Activated naive CD8-positive, alpha-beta T cell treated with anti-CD3 and anti-CD28 coated beads, Interleukin-2, amount 10 ng/mL, durations not matched to agents 7 days and 5 days (primary cell): ENCODE measurements at places on chromosomes 2 and 18.

DNA sequence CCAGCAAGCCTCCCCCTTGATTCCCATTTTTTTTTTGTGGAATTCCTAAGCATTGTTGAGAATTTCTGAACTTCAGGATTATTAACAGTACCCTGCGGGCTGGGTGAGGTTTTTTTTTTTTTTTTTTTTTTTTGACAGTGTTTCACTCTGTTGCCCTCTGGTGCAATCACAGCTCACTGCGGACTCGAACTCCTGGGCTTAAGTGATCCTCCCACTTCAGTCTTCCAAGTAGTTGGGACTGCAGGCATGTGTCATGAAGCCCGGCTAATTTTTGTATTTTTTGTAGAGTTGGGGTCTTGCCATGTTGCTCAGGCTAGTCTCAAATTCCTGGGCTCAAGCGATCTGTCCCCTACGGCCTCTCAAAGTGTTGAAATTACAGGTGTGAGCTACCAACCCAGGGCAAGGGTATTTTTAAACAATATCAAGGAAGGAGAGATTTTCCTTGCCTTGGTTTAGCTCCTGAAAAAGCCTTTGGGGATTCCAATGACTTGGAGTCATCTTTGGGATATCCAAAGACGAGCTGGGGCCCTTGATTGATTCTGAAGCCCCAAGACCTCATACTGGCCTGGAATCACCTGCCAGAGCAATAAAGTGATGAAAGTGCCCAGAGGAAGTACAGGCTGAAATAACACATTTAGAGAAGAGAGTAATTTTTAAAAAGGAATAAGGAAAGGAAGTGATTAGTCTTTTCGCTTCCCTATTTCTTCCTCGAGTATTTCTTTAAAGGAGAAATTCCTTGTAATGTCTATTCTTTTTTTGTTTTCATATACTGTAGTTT is 240.2 kb downstream of the TGIF1 start:
- H3K27ac ChIP-seq = no peak overlapping the region
- DNase-seq = no peak
- no peaks in the 10 kb centered on the region for H3K4me1 ChIP-seq
- H3K4me3 ChIP-seq = no peak overlapping the region
- H3K36me3 ChIP-seq = no peaks in the 10 kb centered on the region

- H3K36me3 ChIP-seq = no peaks in the 10 kb centered on the region
- H3K4me1 ChIP-seq = no peaks in the 10 kb centered on the region
- H3K27ac ChIP-seq = no peak overlapping the region
- H3K4me3 ChIP-seq = no peak overlapping the region
- DNase-seq = no peak
- H3K27me3 ChIP-seq = no peaks in the 10 kb centered on the region
Measured at GRCh38 chr18:27983780-27984179, 193.2 kb downstream of the CDH2 start.

DNA sequence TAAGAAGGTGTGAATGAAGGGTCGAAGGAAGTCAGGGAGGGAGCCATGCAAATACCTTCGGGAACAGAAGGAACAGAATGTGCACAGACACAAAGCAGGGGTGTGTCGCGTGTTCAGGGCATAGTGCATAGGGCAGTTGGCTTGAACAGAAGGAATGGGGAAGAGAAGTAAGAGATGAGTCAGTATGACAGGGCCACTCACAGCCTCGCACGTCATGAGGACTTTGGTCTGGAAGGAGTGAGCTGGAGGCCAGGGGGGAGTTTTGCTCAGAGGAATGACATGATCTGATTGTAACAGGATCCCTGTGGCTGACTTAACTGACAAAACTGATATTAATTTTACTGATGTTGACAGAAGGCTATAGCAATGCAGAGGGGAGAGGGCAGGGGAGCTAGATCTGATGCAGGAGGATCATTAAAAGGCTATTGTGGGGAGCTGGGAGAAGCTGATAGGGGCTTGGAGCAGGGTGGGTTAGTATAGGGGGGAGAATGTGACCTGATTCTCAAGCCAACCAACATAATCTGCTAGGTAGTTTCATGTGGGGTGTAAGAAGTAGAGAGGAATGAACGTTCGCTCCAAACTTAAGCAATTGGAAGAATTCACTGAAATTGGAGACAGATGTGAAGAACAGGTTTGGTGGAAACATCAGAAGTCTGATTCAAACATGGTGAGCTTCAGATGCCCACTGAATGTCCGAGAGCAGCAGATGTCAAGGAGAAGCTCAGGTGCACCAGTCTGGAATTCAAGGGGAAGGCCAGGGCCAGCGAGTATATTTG is 60.4 kb upstream of the COPS8 start:
- no peak overlapping the region for H3K27ac ChIP-seq
- H3K36me3 ChIP-seq = no peaks in the 10 kb centered on the region
- H3K4me1 ChIP-seq = no peaks in the 10 kb centered on the region
- peaks cover 5% of the 10 kb centered on the region for H3K27me3 ChIP-seq
- no peak overlapping the region for H3K4me3 ChIP-seq

DNA sequence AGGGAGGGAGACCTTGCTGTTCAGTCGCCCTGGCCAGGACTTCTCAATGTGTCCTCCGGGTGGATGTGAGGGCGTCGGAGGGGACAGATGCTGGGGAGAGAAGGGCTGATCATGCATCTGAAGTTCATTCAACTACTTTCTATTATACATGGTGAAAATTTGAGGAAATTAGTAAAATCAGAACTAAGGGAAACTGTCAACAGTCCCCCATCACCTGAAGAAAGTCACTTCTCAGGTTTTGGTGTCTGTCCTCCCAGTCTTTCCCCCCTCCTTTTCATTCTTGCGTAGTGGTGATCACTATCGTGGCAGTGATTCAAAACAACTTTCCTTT is 17.4 kb upstream of the ACKR3 start:
- no peak overlapping the region for H3K4me3 ChIP-seq
- H3K27ac ChIP-seq = peak overlapping the region; percentile 2
- H3K4me1 ChIP-seq = peaks cover 67% of the 10 kb centered on the region

DNA sequence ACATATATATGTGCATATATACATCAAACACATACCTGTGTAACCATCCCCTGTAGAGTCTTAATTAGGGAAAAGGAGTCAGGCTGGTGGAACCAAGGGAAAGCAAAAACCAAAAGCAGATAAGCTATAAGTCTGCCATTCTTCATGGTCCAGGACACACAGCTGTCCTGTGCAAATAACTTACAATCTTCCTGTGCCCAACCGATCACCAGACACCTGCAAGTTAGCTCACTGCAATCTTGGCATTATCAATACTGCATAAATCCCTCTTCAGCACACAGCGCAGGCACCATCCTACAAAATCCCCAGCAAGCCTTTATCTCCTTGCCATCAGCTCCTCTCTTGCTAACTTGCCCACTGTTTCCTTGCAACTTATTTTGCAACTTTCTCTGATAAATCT is 60.8 kb upstream of the DYNAP start:
- H3K4me1 ChIP-seq = no peaks in the 10 kb centered on the region
- no peak overlapping the region for H3K4me3 ChIP-seq
- no peaks in the 10 kb centered on the region for H3K36me3 ChIP-seq

DNA sequence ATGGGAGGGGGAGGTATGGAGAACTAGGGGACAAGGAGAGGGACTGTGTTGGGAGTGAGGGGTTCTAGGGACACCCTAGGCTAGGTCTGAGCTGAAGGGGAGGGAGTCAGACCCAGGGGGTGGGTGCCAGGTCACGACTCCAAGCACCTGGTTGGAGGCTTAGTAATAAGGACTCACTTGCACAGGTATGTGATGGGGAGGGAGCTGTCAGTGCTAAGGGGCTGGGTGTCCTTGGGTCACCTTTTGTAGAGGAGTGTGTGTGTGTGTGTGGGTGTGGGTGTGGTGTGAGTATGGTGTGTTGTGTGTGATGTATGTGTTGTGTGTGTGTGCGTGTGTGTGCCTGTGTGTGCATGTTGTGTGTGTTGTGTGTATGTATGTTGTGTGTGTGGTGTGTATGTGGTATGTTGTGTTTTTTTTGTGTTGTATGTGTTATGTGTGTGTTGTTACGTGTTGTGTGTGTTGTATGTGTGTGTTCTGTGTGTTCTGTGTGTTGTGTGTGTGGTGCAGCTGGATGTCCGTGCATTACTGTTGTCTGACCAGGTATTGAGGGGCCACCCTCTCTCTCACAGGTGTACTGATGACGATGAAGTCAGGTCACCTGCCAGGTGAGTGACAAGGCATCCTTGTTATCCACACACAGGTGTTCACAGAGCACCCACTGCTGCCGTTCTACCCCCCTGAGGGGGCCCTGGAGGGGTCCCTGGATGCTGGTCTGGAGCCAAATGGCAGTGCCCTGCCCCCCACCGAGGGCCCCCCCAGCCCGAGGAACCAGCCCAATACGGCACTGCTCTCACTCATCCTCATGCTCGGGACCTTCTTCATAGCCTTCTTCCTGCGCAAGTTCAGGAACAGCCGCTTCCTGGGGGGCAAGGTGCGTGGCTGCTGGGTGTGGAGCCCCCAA is 9.8 kb downstream of the SLC4A3 start:
- peak; percentile 20 for DNase-seq
- H3K27me3 ChIP-seq = peaks cover 4% of the 10 kb centered on the region
- H3K36me3 ChIP-seq = no peaks in the 10 kb centered on the region
- no peak overlapping the region for H3K27ac ChIP-seq
- peaks cover 8% of the 10 kb centered on the region for H3K4me1 ChIP-seq

DNA sequence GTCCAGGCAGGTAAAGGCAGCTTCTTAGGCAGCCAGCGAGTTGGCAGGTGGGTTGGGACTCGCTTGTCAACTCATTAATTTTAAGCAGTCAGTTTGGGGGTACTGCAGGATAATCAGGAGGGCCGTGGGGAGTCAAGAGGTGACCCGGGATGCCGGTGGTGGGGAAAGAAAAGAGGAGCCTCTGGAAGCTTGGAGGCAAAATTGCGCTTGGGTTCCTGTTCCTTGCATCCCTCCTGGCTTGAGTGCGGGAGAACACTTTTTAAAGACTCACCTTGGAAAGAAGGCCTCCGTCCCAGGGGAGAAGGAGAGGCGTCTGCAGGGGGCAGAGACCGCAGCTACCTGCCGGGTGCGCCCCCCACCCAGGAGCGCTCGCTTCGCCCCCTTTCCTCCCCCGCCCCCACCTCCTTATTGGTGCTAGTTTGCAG is at the start of gene KCNJ3:
KCNJ3 (plus strand) TSS at position 400 of the 425 bp plus-strand sequence. CDS start 81 bp downstream, outside the sequence.
- peaks cover 46% of the 10 kb centered on the region for H3K27me3 ChIP-seq
- peak within 1 kb of the TSS; percentile 30 for H3K27ac ChIP-seq
- peaks cover 5% of the 10 kb centered on the region for H3K4me1 ChIP-seq
- H3K36me3 ChIP-seq = peaks cover 3% of the 10 kb centered on the region

DNA sequence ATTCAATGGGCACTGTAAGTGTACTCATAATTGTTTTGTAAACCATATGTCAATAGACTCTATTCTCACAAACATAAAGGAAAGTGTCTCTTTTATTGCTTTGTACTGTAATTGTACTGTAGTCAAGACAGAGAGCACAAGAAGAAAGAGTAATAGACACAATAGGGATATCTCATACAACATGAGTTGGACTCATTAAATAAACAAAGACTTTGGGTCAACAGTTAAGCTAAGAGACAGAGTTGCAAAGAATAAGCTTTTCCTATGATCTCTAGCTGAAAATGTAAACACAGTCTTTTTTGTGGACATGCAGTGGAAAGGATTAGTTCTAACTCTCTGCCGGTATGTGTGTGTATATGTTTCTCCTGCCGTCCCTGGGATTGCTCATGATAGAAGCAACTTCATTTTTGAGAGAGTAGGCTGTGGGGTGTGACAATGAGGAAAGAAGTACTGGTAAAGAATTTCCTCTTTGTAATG is 13.9 kb upstream of the KYNU start:
- H3K36me3 ChIP-seq = no peaks in the 10 kb centered on the region
- no peak overlapping the region for H3K4me3 ChIP-seq
- H3K4me1 ChIP-seq = peaks cover 1% of the 10 kb centered on the region
- no peak for DNase-seq
- no peak overlapping the region for H3K27ac ChIP-seq
- no peaks in the 10 kb centered on the region for H3K27me3 ChIP-seq

DNA sequence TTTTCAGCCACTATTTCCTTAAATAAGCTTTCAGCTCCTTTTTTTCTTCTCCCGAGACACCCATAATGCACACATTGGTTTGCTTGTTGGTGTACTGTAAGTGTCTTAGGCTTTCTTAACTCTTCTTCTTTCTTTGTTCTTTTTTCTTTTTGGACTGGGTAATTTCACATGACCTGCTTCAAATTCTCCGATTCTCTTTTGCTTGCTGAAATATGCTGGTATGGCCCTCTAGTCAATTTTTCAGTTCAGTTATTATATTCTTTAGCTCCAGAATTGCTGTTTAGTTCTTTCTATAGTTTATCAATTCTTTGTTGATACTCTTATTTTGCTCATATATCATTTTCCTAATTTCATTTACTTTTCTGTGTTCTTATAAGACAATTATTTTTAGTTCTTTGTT is 15.3 kb downstream of the FASTKD2 start:
- no peak overlapping the region for H3K4me3 ChIP-seq
- no peak overlapping the region for H3K27ac ChIP-seq
- peaks cover 67% of the 10 kb centered on the region for H3K36me3 ChIP-seq
- no peak for DNase-seq
- H3K4me1 ChIP-seq = peaks cover 8% of the 10 kb centered on the region
- no peaks in the 10 kb centered on the region for H3K27me3 ChIP-seq

DNA sequence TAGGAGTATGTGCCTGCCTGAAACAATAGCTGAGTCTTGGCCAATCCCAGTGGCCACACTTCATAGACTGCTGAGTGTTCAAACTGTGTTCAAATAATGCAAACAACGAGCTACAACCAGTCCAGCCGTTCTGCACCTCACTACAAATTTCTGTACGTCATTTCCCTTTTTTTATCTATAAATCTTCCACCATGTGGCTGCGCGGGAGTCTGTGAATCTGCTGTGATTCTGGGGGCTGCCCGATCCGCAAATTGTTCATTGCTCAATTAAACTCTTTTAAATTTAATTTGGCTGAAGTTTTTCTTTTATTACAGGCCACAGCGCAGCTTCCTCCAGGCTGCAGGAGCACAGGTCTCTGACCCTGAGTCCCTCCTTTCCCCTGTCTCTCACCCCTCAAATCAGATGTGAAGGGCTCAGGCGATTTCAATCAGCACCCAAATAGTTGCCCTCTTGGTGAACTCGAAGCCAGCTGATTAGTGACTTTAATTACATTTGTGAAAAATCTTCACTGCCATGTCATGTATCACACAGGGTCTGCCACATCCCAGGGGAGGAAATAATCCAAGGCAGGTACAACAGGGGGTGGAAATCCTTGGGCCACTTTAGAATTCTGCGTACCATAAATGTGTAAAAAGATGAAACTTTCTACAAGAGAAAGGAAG is 145.6 kb downstream of the NDUFA10 start:
- peaks cover 9% of the 10 kb centered on the region for H3K27me3 ChIP-seq
- H3K36me3 ChIP-seq = no peaks in the 10 kb centered on the region
- H3K4me3 ChIP-seq = no peak overlapping the region
- peaks cover 2% of the 10 kb centered on the region for H3K4me1 ChIP-seq
- no peak overlapping the region for H3K27ac ChIP-seq
- DNase-seq = no peak

DNA sequence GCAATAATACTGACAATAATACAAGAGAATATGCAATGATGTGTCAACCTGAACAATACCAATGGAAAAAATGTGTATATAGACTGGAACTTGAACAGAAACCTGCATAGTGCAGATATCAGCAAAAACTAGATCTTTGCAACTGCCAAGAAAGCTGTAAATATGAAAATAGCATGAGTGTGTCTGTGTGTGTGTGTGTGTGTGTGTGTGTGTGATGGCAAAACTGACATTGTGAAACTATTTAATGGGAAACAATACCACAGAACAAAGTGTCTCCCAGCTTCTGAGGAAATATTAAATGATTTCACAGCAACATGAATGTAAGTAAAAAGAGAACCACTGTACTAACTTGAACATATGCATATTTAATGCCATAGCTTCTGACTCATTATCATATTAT is 558.2 kb upstream of the LINC00305 start:
- no peaks in the 10 kb centered on the region for H3K4me1 ChIP-seq
- DNase-seq = no peak
- no peak overlapping the region for H3K27ac ChIP-seq
- no peak overlapping the region for H3K4me3 ChIP-seq
